Endodermal cell (in vitro differentiated cells): ENCODE measurements at places on chromosomes 5 and 9.

- DNase-seq, result no peak
These were observed 17.0 kb upstream of the AUH start for GRCh38 chr9:91378695-91379127.

- DNase-seq, result no peak
These were observed 21.5 kb downstream of the PTGS1 start for GRCh38 chr9:122392284-122392683.

- peak; percentile 8 for DNase-seq
These were observed 149.0 kb downstream of the INSYN2B start for GRCh38 chr5:169831331-169831730.

GRCh38 chr9:131161585-131161984 lies 36.2 kb downstream of the NUP214 start:
- DNase-seq, result no peak

- DNase-seq, result no peak
These were observed 90.1 kb upstream of the FAM169A start for GRCh38 chr5:74956278-74956677.

- DNase-seq, result no peak
These were observed 81.9 kb upstream of the GLIS3 start for GRCh38 chr9:4381744-4382143.

- DNase-seq, result no peak
These were observed 32.1 kb downstream of the GDNF start for GRCh38 chr5:37807621-37808301.

GRCh38 chr9:133538851-133539833 lies 4.6 kb downstream of the ADAMTSL2 start:
- DNase-seq, result no peak

- no peak for DNase-seq
These were observed 20.8 kb upstream of the THG1L start for GRCh38 chr5:157710431-157710830.

- no peak for DNase-seq
These were observed 5.9 kb upstream of the GADD45G start for GRCh38 chr9:89598926-89599325.

DNA sequence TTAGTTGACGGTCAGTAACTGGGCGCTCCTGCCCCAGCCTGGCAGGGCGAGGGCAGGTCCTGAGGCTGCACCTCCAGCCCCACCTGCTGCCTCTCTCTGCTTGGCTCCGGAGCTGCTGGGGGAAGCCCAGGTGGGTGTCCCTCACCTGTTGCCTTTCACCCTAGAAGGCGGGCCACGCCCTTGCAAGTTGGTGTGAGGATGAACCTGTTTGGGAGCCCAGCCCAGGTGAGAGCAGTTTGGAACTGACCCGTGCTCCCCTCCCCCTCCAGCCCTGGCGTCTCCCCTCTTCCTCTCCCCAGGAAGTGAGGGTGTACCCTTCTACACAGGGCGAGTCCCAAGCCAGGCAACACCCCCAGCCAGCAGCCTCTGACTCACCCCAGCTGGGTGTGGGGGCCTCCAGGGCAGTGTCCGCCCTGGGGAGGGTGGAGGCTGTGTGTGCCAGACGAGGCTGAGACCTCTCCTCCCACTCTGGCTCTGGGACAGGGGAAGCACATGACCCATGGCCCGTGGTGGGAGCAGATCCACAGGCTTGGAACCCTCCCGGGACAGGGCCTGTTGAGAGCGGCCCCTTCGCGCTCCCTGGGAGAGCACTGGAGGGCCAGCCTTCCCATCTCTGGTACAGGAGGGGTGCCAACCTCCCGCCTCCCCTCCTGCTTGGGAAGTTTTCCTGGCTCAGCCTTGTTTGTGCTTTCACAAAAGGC lies 10.4 kb downstream of the LRRC8A start:
- peak; percentile 52 for DNase-seq

GRCh38 chr5:123478546-123478945 lies 33.4 kb upstream of the CSNK1G3 start:
- DNase-seq, result no peak

GRCh38 chr9:35708146-35708545 lies 18.4 kb upstream of the TPM2 start:
- DNase-seq, result no peak

- peak; percentile 84 for DNase-seq
These were observed 5.5 kb upstream of the DNAJB5 start for GRCh38 chr9:34984049-34984448.

GRCh38 chr5:135456238-135457099 lies 4.3 kb upstream of the TIFAB start:
- no peak for DNase-seq

DNA sequence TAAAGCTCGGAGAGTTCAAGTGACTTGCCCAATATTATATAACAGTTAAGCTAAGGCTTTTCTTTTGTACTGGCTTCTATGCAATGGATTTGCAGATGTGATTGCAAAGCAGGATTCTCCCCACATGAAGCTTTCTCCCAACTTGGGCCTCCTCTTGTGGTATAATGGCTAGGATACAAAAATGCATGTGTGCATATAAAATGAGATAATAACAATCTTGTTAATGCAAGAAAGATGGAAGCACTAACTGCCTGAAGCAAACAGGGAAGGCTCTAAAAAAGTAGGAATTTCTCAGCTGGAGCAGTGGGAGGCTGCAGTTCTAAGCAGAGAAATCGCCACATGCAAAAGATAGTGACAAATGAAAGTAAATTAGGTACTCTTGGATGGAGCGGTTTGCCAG lies 444.2 kb upstream of the RIOK2 start:
- DNase-seq, result no peak

- DNase-seq, result no peak
These were observed 6.3 kb downstream of the MRPL36 start for GRCh38 chr5:1793301-1793740.

- no peak for DNase-seq
These were observed 9.8 kb upstream of the CCDC69 start for GRCh38 chr5:151233616-151234085.

GRCh38 chr9:92714787-92715487 lies 45.0 kb upstream of the IPPK start:
- DNase-seq, result peak; percentile 39

DNA sequence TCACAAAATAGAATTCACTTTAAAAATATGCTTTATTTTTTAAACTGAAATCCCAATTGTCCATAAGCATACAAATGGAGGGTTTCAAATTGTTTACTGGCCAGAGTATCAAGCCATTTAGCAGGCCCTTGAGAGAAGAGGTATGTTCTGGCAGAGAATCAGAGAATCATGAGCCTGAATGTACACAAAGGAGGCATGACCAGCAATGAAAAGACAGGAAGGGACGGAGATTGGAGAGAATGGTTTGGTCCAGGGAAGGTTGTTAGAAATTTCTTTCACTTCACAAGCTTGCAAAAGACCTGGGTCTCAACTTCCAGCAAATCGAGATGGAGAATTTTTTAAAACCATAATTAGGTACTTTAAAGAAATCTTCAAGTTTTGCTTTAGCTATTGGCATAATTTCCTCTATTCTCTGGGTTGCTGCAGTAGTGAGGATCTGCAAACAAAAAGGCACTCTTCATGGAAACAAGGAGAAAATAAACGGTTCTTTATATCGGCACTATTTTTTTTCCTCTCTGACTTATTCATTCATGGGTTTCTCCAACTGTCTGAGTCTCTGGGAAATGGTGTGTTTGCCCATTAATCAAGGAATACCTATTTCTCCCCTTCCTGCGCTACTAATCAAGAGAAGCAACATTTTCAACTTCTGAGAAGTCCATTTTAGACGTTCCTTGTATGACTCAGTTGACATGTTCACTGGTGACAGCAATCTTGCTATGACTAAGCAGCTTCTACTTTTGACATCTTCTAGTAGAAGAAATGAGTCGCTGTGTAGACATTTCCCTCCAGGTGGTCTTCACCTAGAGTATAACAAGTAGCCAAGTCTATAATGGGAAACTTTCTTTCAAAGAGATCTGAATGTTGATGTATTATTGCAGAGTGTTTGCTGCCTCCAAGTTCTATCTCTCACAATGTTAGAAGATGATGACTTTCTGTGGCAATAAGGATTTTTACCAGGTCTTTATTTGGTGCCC lies 23.1 kb upstream of the ERCC6L2 start:
- no peak for DNase-seq

DNA sequence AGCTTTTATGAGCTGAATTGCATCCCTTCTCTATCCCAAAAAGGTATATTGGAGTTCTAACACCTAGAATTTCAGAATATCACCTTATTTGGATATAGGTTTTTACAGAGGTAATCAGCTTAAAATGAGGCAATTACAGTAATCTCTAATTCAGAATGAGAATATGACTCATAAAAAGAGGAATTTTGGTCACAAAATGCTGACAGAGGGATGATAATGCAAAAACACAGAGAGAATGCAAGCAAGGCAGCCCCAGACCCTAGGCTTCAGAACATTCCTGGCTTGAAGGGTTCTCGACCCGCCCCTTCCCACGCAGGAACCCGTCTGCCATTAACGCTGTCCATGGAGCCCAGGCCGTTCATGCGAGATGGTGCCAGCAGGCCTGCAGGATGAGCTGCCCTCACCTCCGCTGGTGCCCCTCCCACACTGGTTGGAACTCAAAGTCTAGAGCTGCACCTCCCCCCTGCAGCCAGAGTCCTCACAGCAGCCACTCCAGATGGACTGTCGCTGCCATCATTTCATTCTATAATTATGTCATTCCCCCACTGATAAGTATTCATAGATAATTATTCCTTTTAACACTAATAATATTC lies 1173.4 kb upstream of the ACO1 start:
- peak; percentile 62 for DNase-seq

DNA sequence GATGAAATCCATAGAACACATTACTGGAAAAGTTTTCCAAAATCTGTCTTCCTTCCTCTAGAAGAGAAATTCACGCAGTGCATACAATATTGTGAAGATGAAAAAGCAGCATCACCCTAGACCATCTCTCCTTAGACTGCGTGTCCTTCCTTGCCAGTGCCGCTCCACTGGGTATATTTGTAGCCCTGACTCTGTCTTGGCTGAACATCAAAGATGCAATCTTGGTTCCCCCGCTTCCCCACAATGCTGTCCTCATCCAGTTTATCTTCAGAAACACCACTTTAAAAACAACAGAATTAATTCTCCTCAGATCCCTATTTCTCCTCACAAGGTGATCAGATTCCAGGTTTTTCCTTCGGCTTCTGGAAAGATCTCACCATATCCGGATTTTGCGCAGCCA lies 53.9 kb downstream of the ROR2 start:
- no peak for DNase-seq

GRCh38 chr9:133103183-133103986 lies 17.7 kb downstream of the RALGDS start:
- DNase-seq, result peak; percentile 86

GRCh38 chr5:172624083-172624995 lies 16.7 kb upstream of the NEURL1B start:
- DNase-seq, result no peak

GRCh38 chr5:155753943-155754581 lies 572.9 kb upstream of the SGCD start:
- DNase-seq, result no peak

DNA sequence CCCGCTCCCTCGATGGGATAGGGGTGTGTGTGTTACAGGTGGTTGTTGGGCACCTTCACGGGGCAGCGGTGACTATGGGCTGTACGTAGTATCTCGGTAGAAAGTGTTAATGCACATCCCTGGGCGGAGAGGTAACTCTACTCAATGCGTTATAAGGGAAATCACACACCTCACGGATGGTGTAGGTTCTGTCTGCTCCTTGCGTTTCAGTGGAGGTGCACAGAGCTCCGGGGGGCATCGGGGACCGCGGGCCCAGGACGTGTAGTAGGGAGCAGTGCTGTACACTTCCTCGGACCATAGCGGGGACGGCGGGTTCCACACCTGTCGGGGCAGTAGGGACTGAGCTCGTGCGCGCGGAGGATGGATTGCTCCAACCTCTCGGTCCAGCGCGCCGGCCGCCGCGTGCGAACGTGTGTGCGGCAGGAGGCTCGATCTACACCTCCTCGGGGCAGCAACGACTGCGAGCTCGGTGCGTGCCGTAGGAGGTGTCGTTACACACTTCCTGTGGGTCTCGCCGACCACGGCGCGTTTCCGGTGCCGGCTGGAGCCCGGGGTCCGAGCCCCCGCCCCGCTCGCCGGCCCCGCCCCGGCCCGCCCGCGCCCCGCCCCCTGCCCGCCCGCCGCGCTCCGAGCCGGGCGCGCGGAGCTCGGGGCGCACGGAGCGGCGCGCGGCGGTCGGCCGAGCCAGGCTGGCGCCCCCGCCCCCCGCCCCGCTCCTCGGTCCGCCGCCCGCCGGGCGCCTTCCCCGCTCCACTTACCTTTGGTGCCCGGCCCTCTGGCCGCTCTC lies at the start of gene KIAA1958:
TSS of gene KIAA1958 (plus strand) at position 607 of the 787 bp plus-strand sequence. CDS start 87,254 bp downstream, outside the sequence.
- DNase-seq, result peak; percentile 94

GRCh38 chr9:88180081-88180765 lies 41.9 kb upstream of the SPATA31C2 start:
- no peak for DNase-seq

GRCh38 chr9:129245276-129245675 lies 67.2 kb upstream of the IER5L start:
- DNase-seq, result no peak

DNA sequence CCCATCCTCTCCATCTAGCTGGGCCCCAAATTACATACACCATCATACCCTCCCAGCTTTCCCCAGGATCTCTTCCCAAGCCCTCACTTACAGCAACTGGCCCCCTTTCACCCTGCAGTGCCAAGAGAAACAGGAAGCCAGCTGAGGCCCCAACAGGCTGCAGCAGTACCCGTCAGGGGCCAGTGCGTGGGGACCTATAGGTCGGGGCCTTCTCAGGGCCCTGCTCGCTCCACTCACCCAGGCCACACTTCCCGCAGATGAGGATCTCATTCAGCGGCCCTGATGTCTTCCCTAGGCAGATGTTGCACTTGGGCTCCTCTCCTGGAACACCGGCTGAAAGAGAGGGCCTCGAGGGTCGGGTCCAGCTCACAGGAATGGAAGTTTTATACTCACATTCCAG lies 6.8 kb downstream of the PHF19 start:
- DNase-seq, result no peak

DNA sequence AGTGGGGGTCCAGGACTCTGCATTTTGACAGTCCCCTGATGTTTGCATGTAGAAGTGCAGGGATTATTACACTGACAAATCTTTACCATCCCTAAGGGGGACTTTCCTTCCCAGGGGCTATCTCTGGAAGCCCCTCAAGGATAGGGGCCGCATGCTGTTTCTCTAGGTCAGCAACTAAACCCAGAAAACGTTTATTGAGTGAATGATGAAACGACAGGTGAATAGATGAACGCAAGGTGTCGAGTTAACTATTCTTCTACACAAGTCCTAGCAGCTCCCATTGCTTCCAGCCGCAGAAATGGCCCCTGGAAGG lies 281 bp upstream of the HSD17B4 start:
- DNase-seq, result no peak

DNA sequence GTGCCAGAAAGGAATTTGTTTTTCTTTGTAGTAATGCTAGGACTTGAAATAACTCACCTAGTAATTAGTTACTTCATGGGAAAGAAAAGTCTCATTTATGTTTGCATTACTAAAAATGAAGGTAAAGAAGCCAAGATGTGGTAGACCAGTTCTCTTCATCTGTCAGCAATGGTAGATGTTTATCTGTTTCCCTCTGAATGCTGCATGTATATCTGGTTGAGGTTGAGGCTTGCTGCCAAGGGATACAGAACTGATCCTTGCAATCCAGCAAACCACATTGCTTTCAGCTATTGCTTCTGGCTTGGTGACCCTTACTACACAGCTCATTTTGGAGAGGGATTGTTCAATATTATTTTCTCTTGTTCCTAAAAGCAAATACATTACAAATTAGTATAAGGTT lies 73.6 kb downstream of the ZNF474 start:
- no peak for DNase-seq

GRCh38 chr5:67198917-67199316 lies 2.3 kb upstream of the CD180 start:
- no peak for DNase-seq

- DNase-seq, result no peak
These were observed 76.0 kb upstream of the SIMC1 start for GRCh38 chr5:176162198-176162597.

- DNase-seq, result no peak
These were observed 116.7 kb downstream of the GOLPH3 start for GRCh38 chr5:32057187-32058096.

GRCh38 chr9:123445981-123446610 lies 90.1 kb downstream of the CRB2 start:
- peak; percentile 76 for DNase-seq
